Midbrain (tissue), 1 donor: ENCODE measurements at places on chromosomes 4 and X.
A peak's percentile ranks its signal among the peaks of the same experiment; 100 is the strongest.

- DNase-seq, result peak; percentile 52
Observed at GRCh38 chr4:38663090-38663800, 754 bp upstream of the KLF3 start.

DNA sequence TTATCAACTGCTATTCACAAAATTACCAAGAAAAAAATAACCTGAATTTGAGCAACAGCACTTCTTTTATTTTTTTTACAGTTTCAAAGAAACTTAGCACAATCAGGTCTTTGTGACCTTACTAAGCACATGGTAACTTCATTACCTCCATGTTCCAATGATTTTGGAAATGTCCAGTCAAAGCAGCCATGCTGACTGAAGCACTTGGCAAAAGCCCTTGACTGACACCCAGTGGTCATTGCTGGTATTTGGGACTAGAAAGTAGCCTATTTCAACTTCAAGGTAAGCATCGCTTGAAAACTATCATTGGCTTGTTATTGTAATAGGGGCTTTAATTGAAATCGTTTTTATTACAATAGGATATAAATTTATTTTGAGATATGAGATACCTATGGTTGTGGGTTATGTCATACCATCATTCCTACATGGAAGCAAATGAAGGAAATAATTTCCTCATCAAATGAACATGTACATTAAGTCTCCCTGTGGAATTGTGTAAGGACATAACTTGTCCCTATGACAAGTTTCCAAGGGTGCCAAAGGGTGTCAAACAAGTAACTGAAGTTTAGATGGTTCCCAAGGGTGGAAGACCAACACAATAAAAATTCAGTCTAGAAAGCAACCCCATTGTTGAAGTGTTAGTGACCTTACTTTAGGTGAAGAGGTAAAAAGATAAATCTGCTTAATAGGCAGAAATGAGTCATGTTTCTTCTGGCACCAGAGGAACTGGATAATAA, 15.2 kb upstream of the ANXA10 start:
- DNase-seq, result peak; percentile 58

DNA sequence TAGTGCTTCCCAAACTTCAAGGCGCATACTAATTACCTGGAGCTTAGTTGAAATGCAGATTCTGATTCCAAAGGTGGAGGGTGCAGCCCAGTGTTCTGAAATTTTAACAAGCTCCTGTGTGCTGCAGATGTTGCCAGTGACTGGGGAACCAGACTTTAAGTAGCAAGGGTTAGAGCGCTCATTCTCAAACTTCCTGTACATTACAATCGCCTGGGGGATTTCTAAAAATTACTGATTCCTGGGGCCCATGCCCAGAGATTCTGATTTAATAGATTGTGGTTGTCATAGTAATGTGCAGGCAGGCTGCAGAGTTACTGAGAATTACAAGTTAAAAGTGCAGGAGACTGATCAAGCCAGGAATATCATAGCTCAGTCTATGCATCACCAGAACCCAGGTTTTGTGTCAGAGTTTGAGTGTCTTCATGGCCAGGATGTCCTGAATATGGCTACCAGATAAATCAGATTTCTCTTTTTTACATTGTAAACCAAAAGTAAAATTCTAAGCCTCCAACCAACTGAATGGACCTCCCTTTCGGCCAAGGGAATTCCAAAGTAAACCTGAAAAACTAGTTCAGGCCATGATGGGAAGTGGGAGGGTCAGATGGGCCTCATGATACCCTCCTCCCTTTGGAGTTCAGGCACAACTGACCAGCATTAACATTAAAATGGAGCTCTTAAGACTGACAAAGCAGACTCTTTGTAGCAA, 121.6 kb downstream of the ATXN3L start:
- no peak for DNase-seq

DNA sequence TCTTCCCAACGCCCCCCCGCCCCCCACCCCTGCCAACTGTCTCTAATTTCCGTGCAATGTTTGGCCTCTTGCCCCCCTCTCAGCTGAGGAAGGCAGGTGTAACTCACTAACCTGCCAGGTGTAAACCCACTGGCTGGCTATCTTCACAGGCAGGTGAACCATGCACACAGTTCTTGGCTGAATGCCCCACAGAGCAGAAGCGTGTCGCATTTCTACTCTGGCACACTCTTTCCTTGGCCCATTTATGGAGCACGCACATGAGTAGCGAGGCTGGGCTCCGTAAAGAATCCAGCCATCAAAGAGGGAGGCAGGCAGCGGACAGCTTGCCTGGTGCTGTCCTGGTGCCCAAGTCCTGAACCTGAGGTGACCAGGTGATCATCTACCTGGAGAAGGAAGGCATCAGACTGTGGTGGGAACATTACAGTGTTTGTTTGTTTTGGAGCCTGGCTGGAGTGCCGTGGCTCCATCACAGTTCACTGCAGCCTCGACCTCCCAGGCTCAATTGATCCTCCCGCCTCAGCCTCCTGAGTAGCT, 39.2 kb upstream of the CRMP1 start:
- DNase-seq, result no peak

- DNase-seq, result no peak
Observed at GRCh38 chrX:43718081-43718480, 62.0 kb downstream of the MAOA start.

- DNase-seq, result no peak
Observed at GRCh38 chr4:152155070-152155469, 380.8 kb downstream of the FBXW7 start.

GRCh38 chrX:111123125-111123524, 27.1 kb downstream of the PAK3 start:
- no peak for DNase-seq

GRCh38 chrX:15939737-15940136, 85.1 kb upstream of the AP1S2 start:
- DNase-seq, result no peak

- DNase-seq, result no peak
Observed at GRCh38 chr4:26879805-26880204, 19.2 kb downstream of the STIM2 start.

GRCh38 chr4:147542229-147542990, 61.5 kb downstream of the EDNRA start:
- DNase-seq, result no peak

GRCh38 chr4:55951191-55951922, 2.6 kb downstream of the CEP135 start:
- no peak for DNase-seq

- DNase-seq, result no peak
Observed at GRCh38 chrX:121227888-121228287, 180.5 kb downstream of the GLUD2 start.

DNA sequence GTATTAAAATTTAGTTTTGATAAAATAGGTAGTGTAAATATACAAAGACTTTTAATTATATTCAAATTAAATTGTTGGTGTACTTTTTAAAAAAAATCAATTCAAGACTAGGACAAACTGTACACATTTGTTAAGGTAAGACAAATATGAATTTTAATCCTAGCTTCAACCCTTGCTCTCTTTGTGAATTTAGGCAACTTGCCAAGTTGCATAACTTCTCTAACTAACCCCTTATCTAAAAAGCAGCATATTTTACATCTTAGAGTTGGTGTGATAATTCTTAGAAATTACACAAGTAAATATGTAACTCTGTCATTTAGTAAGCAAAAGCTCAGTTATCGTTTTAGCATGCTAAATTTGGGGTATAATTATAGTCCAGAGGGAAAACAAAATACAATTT, 78.1 kb upstream of the FSTL5 start:
- DNase-seq, result no peak

DNA sequence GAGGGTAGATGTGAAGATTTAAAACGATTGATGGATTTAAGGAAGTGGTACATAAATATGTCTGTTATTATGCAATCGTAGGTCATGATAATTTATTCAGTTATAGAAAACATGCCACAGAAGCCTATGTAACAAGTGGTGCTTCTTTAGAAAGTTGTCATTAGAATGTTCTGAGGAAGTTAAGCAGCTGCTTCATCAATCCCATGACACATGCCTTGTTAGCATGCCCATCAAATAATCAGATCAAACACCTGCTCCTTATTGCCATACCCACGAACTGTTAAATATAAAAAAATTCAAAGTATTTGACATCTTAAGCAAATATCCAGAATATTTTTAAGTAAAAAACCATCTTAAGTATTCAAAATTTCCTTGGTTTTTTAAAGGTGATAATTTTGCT, 76.4 kb upstream of the MYOZ2 start:
- no peak for DNase-seq

DNA sequence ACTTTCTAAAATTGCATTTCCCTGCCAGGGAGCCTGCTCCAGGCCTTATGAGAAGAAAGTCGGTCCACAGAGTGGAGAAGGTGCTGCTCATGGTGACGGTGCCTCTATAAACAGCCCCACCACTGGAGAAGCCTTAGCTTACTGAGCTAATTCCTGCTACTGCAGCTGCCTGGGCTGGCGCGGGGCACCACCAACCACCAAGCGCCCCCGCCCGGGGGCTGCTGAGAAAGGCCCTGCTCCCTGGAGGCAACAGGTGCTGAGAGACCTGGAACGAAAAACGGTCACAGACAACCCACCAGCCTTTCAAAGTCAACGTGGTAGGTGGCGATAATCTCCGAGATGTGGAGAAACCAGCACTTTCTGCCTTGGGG, 2.9 kb downstream of the HCFC1 start:
- no peak for DNase-seq

- no peak for DNase-seq
Observed at GRCh38 chr4:158824425-158825274, 55.8 kb downstream of the FNIP2 start.

DNA sequence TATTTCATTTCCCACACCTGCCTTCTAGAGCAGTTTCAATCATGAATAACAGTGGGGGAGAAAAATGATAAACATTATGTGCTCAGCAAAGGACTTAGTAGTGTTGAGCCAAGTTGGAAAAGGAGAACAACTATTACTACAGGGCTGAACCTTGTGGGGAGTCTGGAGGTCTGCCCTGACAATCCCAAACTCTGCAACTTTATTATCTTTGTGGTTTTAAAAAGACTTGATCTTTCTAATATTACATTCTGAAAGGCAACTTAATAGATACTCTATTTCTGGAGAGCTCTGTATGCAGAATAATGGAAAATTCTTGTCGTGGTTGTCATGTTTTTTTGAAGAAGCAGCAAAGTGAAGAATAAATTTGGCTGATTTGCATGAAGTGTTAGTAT, 116.1 kb downstream of the SPCS3 start:
- no peak for DNase-seq

DNA sequence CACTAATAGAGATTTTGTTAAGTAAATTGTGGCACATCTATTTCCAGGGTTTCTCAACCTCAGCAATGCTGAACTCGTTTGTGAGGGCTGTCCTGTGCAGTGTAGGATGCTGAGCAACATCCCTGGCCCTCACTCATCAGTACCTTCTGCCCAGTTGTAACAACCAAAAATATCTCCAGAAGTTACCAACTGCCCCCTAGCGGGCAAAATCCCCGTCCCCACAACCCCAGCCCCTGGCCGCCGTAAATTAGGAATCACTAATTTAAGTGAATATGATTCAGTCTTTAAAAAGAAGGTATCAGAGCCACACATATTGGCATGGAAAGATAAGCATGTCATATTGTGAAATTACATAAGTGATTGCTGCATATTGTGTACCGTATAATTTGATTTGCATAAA, 123.4 kb downstream of the ASB9 start:
- DNase-seq, result peak; percentile 0

GRCh38 chrX:843306-843705, 212.7 kb downstream of the SHOX start:
- DNase-seq, result no peak

GRCh38 chr4:122005064-122005755, 53.4 kb upstream of the TRPC3 start:
- no peak for DNase-seq

DNA sequence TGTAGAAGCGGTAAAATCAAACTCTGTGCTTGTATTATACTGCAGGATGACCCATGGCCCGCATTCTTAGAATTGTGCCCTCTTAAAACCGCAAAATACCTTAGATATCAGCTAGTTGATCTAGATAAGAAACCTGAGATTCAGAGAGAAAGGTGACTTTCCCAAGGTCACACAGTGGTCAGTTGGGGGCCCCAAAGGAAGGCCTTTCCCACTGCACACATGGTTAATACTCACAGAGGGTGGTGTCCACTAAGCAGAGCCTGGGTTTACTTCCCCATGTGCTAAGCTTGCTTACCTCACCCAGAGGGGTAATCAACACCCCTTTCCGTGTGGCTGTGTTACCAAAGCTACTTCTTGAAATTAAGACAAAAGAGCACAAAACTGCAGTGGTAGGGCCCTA, 66.3 kb downstream of the RBM47 start:
- DNase-seq, result no peak

GRCh38 chr4:59936566-59936965, 1263.6 kb upstream of the ADGRL3 start:
- no peak for DNase-seq

GRCh38 chrX:13396924-13397323, 77.1 kb upstream of the ATXN3L start:
- no peak for DNase-seq

GRCh38 chr4:34723605-34724004, 1520.7 kb downstream of the ARAP2 start:
- DNase-seq, result no peak

DNA sequence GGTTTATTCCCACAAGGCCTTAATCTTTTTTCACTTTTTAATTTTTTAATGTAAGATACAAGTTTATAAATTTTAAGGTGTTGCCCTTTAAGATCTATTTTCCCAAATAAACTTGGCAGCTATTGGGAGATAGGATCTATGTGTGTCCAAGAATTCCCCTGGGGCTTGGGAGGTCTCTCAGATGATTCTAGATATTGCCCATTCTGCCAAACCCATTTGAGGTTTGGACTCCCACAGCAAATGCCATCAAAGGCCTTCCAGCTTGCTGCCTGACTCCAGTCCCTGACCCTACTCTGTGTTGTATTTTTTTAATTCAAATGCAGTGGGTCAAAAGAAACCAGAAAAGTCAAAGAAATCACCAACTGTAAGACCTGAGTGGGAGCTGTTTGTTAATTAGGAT, 120.0 kb upstream of the CHRDL1 start:
- DNase-seq, result no peak

DNA sequence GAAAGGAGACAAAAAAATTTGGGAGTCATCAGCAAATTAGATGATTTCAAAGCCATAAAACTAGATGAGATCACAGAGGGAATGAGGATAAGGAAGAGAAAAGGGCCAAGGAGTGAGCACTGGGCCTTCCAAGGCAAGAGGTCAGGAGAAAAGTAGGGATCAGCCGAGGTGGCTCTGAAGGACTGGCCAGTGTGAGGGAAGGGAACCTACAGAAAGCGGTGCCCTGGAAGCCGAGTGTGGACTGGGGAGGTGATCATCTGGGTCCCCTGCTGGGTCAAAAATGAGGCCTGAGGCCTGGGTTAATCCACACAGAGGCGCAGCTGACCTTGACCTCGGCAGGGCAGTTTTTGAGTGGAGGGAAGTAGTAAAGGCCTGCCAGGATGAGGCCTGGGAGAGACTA, 133.8 kb downstream of the SMIM20 start:
- DNase-seq, result no peak

- no peak for DNase-seq
Observed at GRCh38 chr4:161010227-161010626, 1153.6 kb downstream of the FSTL5 start.

GRCh38 chr4:140935254-140935653, 179.1 kb upstream of the TBC1D9 start:
- no peak for DNase-seq

GRCh38 chrX:39452401-39452800, 645.4 kb downstream of the BCOR start:
- no peak for DNase-seq

GRCh38 chr4:76194325-76194724, 19.3 kb downstream of the SCARB2 start:
- DNase-seq, result no peak

GRCh38 chr4:163591614-163592020, 97.1 kb downstream of the TMA16 start:
- DNase-seq, result no peak
